Stimulated activated CD4-positive, alpha-beta T cell treated with anti-CD3 and anti-CD28 coated beads, TNF-alpha, amount 100 ng/mL, for 24 hours (primary cell): ENCODE measurements at places on chromosomes 7 and 10.

DNA sequence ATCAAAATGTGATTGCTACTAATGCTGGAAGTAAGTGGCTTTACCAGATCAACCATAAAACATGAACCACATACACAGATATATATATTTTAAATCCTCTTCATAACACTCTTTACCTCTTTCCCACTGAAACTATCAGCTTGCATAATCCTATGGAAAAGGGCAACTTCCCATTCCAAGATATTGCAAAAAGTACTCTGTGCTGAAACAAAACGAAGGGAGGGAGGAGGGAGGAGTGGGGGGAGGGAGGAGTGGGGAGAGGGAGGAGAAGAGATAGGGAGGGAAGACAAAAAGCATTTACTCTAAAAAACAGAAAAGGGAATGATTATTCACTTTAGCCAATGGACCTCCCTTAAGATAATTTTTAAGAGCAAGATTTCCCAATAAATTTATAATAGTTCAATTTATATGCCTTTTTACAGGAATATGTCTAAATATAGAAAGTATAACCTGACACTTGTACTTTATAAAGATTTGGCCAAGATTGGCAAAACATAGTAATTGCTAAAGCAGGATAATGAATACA, 344.8 kb upstream of the NFE2L3 start:
- no peak for DNase-seq

GRCh38 chr7:155796381-155797261, 15.6 kb downstream of the SHH start:
- DNase-seq = peak; percentile 50

- DNase-seq = no peak
Measured at GRCh38 chr10:102344067-102344466, 51.4 kb upstream of the NFKB2 start.

- DNase-seq = no peak
Measured at GRCh38 chr10:97217299-97217698, 31.5 kb upstream of the SLIT1 start.

GRCh38 chr7:140393756-140394306, 4.5 kb downstream of the SLC37A3 start:
- no peak for DNase-seq

GRCh38 chr7:114388021-114388420, 26.6 kb upstream of the FOXP2 start:
- no peak for DNase-seq

GRCh38 chr7:104093127-104093526, 103.7 kb upstream of the RELN start:
- DNase-seq = no peak

DNA sequence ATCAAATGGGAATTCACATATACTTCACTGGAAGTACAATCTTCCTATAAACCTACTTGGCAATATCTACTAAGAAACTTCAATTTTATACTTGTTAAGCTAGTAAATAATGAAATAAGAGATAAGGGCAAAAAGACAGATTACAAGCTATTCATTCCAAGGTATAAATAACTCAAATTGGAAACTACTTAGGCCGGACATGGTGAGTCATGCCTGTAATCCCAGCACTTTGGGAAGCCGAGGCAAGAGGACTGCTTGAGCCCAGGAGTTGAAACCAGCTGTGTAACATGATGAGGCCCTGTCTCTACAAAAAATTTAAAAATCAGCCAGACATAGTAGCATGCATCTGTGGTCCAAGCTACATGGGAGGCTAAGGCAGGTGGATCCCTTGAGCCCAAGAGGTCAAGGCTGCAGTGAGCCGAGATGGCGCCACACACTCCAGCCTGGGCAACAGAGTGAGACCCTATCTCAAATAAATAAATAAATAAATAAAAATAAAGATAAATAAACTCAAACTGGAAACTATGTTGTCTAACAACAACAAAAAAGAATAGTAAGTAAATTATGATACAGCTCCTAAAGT, 37.6 kb downstream of the ARHGAP21 start:
- DNase-seq = no peak

GRCh38 chr10:122018951-122019413, 30.0 kb downstream of the TACC2 start:
- DNase-seq = no peak

DNA sequence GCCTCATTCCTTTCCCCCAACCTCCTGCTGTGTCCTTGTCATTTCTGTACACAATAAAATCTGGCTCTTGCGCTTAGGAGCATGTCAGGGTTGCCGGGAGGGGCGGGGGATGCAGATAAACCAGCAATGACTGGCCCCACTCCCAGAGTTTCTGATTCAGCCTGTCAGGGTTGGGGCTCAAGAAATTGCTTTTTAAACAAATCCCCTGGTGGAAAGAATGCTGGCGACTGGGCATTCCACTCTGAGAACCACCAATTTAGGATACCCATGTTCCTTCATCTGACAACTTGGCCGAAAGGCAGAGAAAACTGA, 376.4 kb downstream of the TCERG1L start:
- no peak for DNase-seq

GRCh38 chr7:150338166-150338829, 3.1 kb downstream of the RARRES2 start:
- no peak for DNase-seq

- no peak for DNase-seq
Measured at GRCh38 chr10:103613616-103614015, 120.1 kb downstream of the NEURL1 start.

DNA sequence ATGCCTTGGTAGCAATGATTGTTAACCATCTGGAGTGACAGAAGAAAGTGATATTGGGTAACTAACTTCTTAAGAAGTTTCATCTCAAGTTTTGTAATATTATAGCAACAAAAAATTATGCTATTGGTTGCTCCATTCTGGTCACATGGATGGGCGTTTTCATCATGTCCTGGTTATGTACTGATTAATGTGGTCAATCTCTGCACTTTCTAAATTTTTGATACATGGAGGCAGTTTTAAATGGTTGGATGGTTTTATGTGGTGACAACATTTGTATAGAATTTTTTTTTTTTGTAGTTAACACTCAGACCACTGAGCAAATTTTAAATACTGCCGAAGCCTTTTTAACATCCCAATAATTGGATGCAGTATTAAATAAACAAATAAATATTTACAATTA, 55.2 kb upstream of the CCAR1 start:
- no peak for DNase-seq

DNA sequence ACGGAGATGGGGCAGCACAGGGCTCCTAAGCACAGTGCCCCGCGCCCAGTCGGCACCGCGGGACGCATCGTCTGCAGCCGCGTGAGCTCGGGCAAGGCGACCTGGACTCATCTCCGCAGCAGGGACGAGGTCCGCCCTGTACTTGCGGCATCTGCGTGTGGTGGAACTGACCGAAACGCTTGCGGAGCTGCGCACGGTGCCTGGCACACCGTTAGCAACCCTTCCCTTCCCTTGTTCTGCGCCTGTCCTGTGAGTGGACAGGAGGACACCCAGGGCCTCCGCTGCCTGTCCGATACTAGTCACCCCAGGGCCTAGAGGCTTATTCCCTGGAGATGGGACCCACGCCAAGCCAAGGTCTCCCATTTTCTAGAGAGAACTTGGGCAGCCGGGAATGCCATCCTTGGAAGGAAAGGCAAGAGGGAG, 98.5 kb downstream of the WDR11 start:
- no peak for DNase-seq

- DNase-seq = no peak
Measured at GRCh38 chr10:4073912-4074311, 288.9 kb upstream of the KLF6 start.

- DNase-seq = no peak
Measured at GRCh38 chr7:105987046-105987445, 24.0 kb downstream of the CDHR3 start.

- no peak for DNase-seq
Measured at GRCh38 chr10:23725548-23725947, 286.7 kb downstream of the OTUD1 start.

- no peak for DNase-seq
Measured at GRCh38 chr10:23432166-23432565, 6.7 kb upstream of the OTUD1 start.

GRCh38 chr7:108735814-108736213, 166.1 kb downstream of the DNAJB9 start:
- no peak for DNase-seq

DNA sequence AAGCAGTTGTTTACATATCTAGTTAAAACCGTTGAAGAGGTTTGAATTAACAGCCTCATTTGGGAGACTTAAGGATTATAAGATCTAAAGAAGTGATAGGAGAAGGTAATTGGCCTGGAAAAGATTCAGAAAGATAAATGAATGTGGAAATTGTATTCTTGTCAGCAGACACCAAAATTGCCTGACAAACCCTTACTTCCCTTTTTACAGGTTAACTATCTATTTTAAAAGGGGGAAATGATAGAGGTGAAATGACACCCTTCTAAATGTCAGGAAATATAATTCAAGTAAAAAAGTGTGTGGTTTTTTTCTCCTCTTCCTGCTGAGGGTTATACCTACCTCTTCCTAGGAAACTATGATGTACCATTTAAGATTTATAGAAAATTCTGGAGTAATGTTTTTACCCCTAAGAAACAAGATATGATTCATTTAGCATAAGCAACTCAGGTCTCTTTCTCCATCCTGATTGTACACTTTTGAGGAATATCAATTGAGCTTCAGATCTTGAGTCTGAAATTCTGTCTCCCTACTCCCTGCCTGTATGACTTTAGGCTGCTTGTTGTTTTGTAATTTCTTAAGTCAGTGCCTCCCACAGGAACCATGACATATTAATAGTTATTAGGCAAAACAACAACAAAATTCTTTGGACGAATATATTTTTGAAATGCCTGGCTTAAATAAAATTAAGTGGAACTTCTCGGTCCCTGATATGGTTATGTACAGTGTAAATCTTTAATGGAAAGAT, 250.4 kb downstream of the RNLS start:
- DNase-seq = no peak

GRCh38 chr7:11830582-11831155, 1.3 kb downstream of the THSD7A start:
- no peak for DNase-seq

DNA sequence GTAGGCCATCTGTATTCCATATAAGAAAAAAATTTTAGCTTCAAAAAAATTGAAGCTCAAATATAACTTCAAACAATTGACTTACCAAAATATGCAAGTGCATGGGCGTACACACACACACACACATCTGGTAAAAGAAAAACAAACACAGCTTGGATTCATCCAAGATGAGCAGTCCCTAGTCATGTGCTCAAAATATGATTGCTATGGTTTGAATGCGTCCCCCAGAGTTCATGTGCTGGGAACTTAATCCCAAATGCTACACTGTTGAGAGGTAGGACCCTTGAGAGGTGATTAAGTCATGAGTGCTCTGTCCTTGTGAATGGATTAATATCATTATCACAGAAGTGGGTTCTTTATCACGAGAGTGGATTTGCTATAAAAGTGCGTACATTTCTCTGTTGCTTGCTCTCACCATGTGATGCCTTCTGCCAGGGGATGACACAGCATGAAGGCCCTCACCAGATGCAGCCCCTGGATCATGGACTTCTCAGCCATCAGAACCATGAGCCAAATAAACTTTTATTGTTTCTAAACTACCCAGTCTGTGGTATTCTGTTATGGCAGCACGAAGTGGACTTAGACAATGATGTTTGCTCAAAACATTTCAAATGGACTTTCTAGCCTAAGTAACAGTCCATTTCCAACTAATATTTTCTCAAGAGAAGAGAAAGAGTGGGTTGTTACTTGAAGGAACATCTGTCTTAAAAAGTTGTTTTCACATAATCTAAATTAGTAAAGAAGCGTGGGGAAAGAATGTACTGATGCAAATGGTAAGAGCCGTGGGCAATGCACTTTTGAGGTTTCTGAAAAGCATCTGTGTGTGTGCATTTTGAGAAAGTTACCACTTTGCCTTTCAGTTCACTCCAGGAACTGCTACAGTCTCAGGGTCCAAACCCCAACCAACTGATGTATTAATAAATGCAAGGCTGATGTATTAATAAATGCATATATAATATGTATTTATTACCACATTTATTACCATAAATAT, 15.1 kb upstream of the SVIL start:
- no peak for DNase-seq

DNA sequence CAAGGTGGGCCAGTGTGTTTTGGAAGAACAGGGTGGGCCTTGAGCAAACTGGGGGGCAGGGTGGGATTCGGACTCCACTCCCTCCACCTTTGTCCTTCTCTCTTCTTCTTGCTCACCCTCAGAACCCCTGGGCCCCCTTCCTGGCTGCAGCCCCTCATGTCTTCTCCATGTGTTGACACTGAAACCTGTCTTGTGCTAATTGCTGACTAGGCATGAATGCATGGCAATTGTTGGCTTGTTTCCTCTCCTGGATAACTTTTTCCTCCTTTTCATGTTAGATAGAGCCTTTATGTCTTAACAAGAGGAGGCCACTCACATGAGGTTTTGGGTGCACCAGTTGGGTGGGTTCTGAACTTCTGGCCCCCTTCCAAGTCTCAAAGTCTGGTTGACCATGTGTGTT, 181.6 kb upstream of the MKI67 start:
- no peak for DNase-seq

- no peak for DNase-seq
Measured at GRCh38 chr10:28459453-28460144, 73.3 kb upstream of the WAC start.

- no peak for DNase-seq
Measured at GRCh38 chr10:89342206-89342958, 14.6 kb downstream of the IFIT3 start.

DNA sequence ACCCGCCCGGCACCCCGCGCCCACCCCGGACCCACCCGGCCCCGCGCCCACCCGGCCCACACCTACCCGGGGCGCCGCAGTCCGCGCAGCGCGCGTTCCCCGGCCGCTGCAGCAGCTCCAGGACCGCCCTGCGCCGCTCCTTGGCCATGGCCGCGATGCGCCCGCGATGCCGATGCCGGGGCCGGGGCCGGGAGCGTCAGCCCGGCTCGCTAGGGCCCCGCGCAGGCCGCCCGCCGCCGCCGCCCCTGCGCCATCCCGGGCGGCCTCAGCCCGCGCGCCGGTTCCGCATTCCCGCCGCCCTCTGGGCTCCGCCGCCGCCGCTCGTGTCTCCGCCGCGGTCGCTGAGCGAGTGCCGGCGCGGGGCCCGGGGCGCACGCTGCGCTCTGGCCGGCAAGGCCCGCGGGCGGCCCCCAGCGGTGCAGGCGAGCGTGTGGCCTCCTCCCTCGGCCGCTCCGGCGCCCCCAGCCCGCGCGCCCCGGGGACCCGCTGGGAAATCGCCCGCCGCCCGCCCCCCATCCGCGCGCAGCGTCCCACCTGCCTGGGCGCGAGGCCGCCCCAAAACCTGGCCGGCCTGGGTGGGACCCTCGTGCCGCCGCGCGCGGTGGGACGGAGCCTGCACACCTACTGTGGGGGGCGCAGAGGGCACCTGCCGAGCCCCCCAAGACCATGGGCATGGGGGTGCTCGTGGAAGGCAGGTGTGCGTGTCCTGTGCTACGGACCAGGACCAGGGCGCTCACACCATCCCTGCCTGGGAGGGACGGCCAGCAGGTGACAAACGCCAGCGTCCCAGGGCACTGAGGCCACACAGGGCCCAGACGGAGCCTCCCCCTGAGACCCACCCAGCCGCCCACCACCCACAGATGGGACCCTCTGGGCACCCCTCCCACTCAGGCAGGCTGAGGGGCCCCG, at the start of gene ADAP1:
Gene ADAP1 (minus strand): TSS at position 351 of the 909 bp plus-strand sequence. CDS start 203 bp downstream, at position 148.
- no peak for DNase-seq

- DNase-seq = no peak
Measured at GRCh38 chr10:127740596-127740995, 3.6 kb downstream of the FOXI2 start.

GRCh38 chr10:82865366-82865765, 990.4 kb downstream of the NRG3 start:
- no peak for DNase-seq
